ENCODE measurements at places on chromosomes 12 and 14.

- no peak for DNase-seq
These were observed 20.6 kb downstream of the E2F7 start for GRCh38 chr12:77044721-77045120.

DNA sequence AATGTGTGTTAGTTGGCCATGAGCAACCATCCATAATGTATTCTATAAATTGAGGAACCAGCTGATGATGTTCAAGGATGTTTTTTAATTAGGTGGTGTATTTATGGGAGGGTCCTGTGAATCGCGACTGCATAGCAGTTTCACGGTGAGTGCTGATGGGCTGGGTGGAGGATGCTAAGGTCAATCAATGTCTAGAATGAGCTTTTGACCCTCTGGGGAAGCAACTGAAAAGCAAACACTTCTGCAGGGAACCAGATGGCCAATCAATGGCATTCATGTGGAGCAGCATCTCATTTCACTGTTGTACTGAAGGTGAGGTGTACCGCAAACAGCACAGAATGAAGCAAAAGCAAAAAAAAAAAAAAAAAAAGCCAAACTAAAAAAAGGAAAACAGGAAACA is 676.1 kb upstream of the TMEM132C start:
- DNase-seq = no peak

GRCh38 chr12:94511506-94511905 is 51.8 kb upstream of the CEP83 start:
- no peak for DNase-seq

DNA sequence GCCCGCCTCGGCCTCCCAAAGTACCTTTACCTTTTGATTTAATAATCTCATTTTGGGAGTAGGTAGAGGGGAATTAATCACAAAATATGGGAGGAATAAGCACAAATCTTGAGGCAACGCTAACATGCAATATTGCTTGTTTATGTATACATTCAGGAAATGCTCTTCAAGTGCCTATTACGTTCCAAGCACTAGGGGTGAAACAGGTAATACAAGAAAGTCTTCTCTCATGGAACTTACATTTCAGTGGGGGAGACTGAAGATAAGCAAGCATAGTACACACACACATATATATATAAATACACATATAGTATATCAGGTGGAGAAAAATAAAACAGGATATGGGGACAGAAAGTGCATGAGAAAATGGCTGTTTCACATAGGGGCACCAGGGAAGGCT is 19.0 kb upstream of the ERC1 start:
- DNase-seq = no peak

GRCh38 chr12:53069621-53070410 is 9.4 kb downstream of the SPRYD3 start:
- DNase-seq = no peak

- DNase-seq = no peak
These were observed 54.9 kb downstream of the OTOGL start for GRCh38 chr12:80154261-80154660.

GRCh38 chr14:103916636-103917262 is 11.5 kb upstream of the TDRD9 start:
- DNase-seq = no peak

- no peak for DNase-seq
These were observed 126.7 kb downstream of the CALM1 start for GRCh38 chr14:90523544-90523943.

DNA sequence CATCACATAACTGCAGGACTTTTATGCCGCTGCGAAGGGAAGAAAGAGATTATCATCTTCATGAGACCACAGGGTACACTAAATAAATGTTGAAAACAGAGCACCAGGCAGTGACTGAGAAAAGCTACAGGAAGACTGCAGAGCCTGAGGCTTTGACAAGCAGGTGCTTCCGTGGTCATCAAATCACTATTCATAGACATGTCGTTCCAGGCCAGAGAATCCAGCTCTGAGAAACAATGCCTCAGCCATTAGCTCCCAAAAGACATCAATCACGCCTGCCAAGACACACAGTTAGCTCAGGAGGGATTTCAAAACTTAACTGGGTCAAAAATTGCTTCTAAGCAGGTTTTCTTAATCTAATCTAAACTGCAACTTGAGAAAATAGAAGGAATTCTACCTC is 47.2 kb upstream of the GARIN6 start:
- no peak for DNase-seq

GRCh38 chr14:77040741-77041653 is 12.5 kb upstream of the IRF2BPL start:
- peak; percentile 36 for DNase-seq

DNA sequence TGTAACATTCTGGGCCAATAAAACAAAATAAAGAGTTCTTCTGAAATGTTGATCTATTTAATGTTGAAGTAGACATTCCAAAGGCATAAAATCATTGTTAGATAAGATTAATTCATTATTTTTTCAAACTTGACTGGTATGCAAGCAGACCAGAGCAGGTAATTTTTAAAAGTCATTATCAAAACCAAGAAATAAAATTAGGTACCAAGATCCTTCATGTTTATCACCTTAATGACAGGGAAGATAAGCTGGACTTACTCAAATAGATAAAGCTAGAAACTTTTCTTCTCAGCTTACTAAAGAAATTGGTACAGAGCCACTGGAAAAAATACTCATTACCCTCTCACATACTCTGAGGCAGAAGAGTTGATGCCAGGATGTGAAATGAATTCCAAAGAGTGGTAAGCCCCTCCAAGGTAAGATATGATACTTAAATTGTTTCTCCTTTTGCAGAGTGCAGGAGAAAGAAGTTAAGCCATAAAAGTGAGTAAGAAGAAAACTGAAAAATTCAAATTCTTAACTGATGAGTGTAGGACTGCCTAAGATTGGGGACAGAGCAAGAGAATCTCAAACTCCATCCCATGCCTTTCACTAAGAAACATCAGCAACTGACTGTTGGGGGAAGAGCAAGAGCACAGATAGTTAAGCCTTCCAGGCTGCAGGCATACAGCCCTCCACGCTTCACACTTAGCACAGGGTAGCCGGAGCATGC is 111.9 kb downstream of the SLC41A2 start:
- DNase-seq = no peak

DNA sequence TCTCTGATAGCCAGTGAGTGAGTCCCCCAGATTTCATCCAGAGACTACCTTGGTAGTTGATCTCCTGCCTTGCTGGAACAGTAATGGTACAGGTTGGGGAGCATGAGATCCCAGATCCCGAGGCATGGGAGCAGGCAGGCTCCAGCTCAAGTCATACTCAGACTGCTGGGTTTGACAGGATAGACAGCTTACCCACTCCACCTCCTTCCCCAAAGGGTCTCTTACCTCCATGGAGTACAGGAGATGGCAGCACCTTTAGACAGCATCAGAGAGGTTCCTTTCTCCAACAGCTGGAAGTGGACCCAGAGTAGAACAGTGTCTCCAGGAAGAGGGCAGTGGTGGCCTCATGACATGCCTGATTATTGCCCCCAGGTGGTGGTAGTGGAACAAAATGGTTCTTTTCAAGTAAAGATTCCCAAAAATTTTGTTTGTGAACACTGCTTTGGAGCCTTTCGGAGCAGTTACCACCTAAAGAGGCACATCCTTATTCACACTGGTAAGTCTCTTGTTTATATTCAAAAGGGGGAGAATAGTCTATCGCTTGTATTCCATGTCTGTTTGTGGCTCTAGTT is 4.9 kb upstream of the CSAD start:
- no peak for DNase-seq

DNA sequence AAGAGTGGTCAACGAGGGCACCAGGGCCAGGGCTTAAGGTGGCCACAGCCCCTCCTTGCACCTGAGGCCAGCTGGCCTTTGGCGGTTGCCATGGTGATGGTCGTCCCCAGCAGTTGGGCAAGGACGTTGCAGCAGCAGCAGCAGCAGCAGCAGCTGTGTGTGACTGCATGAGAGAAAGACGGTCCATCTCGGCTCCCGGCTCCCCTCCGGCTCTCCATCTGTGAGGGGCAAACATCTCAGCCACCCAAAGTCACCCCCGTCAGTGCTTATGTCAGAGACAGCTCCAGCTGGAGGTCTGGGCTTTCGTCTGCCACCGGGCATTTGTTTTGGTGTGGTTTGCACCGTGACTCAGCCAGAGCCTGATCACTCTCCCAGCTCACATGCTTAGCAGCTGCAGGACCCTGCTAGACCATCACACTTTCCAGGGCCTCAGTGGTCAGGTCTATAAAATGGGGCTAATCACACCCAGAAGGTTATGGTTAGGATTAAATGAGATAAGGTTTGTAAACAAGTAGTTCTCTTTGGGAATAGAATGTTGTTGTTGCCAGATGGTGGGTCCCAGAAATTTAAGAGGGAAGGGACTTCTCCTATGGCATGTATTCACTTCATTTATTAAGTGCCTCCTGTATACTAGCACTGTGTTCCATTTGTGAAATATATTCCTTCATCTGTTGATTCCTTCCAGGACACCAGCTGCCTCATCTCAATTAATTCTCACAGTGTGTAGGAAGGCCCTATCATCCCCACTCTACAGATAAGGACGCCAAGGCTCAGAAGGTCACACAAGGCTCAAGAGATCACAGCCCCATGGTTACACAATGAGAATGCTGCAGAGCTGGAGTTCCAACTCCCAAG is 212.6 kb upstream of the LHX5 start:
- DNase-seq = no peak

GRCh38 chr14:50875359-50876070 is 3.7 kb downstream of the ABHD12B start:
- peak; percentile 58 for DNase-seq

DNA sequence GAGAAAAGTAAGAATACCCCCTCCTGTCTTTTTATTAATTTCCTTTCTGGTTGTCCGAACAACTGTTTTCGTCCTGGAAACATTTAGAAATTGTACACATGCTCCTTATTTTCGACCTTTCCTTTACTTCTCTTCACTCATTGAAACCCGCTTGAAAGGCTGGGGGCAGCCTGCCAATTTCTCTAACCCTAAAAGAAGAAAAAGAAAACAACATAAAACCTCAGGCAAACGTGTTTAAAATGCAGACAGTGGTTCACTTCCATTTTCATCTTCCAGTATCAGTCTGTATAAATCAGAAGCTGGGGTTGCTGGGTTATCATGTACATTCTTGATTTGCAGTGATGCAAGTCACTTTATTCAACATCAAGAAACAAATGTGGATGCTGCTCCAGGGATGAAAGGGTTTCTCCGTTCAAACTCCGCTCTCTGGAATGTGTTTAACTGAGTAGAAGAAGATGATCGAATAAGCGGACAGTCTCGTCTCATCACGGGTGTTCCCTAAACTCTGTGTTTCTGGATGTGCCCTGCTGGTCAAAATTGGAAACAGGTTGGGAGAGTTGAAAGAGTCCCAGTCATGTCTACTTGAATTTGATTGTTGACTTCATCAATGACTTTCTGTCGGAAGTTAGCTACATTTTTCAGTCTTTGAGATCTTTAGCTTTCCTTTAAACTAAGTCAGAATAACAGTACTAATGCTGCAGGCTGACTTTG is 1042.2 kb downstream of the BCL11B start:
- no peak for DNase-seq

DNA sequence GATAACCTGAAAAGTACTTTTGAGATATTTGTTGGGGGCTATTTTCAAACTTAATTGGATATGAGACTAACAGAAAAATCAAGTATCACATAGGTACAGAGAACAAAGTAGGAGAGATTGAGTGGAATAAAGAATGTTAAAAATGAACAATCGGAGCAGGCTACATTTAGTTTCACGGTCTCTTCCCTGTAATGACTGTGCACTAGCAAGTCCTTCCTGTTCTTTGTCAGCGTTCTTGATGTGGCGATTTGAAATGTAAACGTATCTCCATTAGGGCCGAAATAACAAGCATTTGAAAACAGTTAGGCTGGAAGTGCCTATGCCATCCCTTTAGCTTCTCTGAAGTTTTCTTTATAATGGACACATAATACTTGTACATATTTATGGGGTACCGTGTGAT is 31.0 kb downstream of the SLC25A29 start:
- DNase-seq = no peak

DNA sequence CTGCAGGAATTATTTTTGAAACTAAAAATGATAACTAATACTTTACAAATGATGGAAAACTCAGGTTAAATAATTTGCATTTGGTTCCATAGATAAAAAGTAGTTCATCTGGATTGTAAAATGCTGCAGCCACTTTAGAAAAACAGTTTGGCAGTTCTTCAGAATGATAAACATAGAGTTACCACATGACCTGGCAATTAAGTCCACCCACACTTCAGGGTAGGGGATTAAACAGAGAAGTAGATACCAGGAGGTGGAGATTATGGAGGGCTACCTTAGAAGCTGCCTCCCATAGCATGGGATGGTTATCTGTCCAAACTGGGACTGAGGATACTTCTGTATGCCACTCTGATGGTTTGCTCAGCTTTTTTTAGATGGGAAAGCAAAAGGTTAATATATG is 22.2 kb downstream of the ARF6 start:
- no peak for DNase-seq

- no peak for DNase-seq
These were observed 46.5 kb upstream of the GPR68 start for GRCh38 chr14:91290986-91291385.

GRCh38 chr12:58346032-58346632 is 404.8 kb downstream of the ATP23 start:
- DNase-seq = no peak

GRCh38 chr14:24232645-24233537 is at the start of gene GMPR2:
Gene GMPR2 (plus strand): TSS chr14:24232929. CDS start chr14:24233254, 325 bp downstream.
- no peak for DNase-seq

GRCh38 chr12:103086471-103086870 is 129.0 kb downstream of the ASCL1 start:
- DNase-seq = no peak

GRCh38 chr12:113478351-113479011 is 6.8 kb upstream of the LHX5 start:
- no peak for DNase-seq

DNA sequence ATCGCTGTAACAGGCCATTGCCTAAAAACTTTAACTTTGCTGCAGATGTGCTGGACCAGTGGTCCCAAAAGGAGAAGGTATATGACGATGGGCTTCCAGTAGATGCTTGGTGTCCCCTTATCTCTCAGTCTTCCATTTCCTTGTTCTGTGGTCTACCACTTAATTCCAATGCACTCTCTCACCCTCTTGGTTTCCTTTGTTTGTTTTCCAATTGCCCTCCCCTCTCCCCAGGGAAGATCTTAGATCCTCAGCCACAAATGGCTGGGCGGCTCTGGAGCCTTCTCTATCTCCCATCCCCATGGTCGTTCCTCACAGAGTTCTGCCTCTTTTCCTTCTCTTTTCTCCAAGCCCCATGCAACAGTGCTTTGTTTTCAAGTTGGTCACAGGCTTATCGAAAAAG is 584 bp downstream of the ACSM4 start:
- DNase-seq = no peak

Measured in activated CD4-positive, CD25-positive, alpha-beta regulatory T cell treated with anti-CD3 and anti-CD28 coated beads, Interleukin-2, amount 50 U/mL, for 72 hours (primary cell).